Brain microvascular endothelial cell (primary cell): ENCODE measurements at places on chromosomes 7 and 10.

DNA sequence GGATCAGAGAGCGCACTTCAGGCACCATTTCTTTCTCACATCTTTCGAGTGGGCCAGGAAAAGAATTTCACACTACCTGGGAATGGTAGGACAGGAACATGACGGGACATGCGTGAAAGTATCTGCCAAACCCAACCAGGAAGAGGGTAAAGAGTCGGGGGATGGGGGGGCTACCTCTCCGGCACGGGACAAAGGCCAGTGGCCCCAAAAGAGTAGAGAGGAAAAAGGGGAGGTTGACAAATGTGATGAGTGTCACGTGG, 830 bp upstream of the BEND7 start:
- no peak for DNase-seq

- DNase-seq = no peak
Measured at GRCh38 chr7:24049296-24049695, 234.7 kb upstream of the NPY start.

- no peak for DNase-seq
Measured at GRCh38 chr7:71900556-71900955, 511.6 kb downstream of the CALN1 start.

DNA sequence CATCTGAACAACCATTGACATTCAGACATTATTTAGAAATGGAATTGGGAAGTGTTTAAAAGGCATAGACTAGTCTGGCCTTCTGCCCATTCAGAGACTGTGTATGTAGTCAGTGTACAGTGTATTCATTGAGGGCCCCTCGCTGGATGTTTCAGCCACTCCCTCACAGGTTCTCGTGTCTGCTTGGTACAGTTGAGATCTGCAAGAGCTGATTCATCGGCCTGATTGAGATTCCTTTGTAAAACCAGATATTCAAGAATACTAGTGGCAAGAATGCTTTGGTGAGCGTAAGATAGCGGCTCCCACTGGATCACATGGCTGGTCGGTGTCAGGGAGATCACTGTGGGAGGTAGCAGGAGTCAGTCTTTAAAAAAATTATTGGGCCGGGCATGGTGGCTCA, 119.5 kb downstream of the TCF7L2 start:
- DNase-seq = peak; percentile 85

- DNase-seq = no peak
Measured at GRCh38 chr10:69465457-69466157, 14.3 kb downstream of the TSPAN15 start.
